Activated CD4-positive, CD25-positive, alpha-beta regulatory T cell treated with anti-CD3 and anti-CD28 coated beads, Interleukin-2, amount 50 U/mL, for 72 hours (primary cell): ENCODE measurements at places on chromosomes 16 and 17.
A peak's percentile ranks its signal among the peaks of the same experiment; 100 is the strongest.

DNA sequence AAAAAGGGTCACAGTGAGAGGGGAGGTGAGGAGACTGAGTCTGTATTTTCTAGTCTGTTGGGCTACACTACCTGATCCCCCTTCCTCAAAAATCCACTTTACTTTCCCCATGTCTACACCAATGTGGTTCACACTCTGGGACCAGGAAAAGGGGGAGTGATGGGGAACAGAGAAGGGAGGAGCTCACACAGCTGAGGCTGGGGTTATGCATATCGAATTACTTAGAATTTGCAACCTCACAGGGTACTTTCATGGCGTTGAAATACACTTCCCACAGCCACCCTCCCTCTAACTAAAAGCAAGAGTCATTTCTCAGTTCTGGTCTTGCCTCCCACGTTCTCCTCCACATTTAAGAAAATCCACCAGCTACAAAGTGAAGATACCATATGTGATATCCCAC lies 14.1 kb downstream of the MAPT start:
- DNase-seq: no peak

DNA sequence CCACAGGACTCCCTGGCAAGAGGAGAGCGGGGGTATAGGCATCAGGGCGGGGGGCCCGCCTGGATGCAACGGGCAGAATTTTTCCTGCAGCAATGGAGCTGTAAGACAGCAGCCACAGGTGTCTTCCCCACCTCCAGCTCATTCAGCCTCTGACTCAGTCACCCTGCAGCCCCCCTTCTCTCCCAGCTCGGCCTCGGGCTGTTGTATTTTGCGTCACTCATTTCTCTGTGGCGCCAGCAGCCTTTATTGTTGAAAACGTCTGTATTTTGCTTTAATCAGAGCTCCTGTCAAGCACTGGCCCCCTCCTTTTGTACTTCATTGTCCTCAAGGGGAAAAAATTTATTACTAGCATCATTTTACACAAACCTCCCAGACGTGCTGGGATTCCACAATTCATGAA lies 117.7 kb downstream of the WSCD1 start:
- DNase-seq: no peak

GRCh38 chr16:1712791-1713261 lies 6.8 kb downstream of the MAPK8IP3 start:
- DNase-seq: no peak

GRCh38 chr17:6279659-6280058 lies 155.3 kb downstream of the AIPL1 start:
- no peak for DNase-seq

- DNase-seq: peak; percentile 42
These were observed 18.6 kb downstream of the ZC3H18 start for GRCh38 chr16:88588754-88589153.

- DNase-seq: no peak
These were observed 2.3 kb upstream of the SCPEP1 start for GRCh38 chr17:56975656-56976055.

- no peak for DNase-seq
These were observed 32.7 kb upstream of the SLC6A2 start for GRCh38 chr16:55622930-55623561.

DNA sequence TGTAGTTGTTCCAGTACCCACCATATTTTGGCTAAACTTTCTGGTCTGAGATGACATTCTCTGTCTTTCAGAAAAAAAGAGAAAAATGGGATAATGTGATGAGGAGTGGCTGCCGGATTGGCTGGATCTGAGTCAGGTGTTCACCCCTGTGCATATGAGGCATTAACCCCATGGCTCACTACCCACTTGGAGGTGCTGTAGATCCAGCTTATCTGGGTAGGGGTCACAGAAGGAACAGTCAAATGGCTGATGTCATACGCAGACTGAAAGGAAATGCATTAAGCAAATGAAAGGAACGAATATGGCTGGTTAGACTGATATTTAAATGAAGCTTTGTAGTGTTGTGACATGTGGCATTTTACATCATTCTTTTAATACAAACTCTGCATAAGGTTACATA lies 17.3 kb downstream of the MAP2K6 start:
- no peak for DNase-seq

- no peak for DNase-seq
These were observed 456.9 kb downstream of the TOX3 start for GRCh38 chr16:52090080-52090479.

DNA sequence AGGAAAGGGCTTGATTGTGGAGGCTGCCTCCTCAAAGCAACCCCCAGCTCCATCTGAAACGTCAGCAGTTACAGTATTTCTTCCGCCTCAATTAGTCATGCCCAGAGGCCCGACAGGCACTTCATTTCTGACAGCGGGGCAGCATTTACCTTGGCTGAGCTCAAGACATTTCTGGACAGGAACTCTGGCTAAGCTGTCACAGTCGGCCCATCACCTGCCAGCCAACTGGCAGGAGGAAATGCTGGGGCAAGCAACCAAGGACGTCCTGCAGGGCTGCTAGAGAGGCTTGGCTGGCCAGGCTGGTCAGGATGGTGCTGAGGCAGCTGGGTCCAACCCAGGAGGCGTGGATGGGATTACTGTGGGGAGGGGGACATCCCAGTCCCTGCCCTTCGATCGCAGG lies 27.8 kb downstream of the PLXDC1 start:
- DNase-seq: no peak

DNA sequence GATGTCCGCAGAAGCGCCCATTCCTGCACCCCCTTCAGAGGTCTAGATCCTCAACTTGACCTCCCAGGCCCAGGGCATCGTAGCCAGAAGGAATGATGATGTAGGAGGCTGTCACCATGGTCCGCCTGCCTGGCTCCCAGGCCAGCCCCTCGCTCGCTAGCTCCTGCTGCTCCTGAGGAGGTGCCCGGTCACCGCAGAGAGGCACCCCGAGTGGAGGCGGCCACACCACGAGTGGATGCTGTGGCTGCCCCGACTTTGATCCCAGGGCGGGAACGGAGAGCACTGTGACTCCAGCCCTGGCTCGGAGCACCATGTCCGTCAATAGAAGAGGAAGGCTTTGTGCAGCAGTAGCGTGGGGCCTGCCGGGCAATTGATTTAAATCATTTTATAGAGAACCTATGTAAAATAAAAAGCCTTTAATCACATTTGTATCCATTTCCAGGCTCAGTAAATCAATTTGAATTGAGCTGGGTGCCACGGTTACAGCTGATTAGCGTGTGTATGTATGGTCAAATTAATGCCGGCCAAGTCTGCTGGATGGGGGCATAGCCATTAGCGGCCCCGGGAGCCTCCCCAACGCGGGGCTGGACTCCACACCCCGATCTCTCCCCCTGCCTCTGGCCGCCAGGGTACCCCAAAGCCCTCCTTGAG lies 122.6 kb upstream of the GSE1 start:
- DNase-seq: no peak

DNA sequence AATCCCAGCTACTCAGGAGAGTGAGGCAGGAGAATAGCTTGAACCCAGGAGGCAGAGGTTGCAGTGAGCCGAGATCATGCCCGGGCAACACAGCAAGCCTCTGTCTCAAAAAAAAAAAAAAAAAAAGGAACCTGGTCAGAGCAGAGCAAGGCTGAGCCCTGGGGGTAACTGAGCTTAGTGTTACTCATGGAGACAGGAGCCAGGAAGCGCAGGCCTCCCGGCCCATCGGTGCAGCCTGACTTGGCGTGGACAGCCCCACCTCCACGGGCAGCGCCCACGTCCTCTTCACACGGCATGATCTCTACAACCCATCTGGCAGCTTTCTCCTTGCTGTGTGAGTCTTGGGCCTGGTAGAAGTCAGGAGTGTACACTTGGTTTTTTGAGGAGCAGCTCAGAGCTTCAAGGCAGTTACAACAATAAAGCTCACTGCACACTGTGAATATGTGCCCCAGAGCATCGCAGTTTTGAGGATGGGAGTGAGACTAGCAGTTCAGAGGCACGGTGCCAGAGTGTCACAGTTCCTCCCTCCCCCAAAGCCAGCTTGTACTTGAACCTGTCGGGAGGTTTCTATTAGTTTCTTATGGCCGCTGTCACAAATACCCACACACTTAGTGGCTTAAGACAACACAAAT lies 129.9 kb downstream of the RAP1GAP2 start:
- no peak for DNase-seq

GRCh38 chr17:2174468-2175293 lies 119.8 kb downstream of the HIC1 start:
- no peak for DNase-seq

- no peak for DNase-seq
These were observed 8.1 kb downstream of the GPRC5B start for GRCh38 chr16:19876501-19877059.

DNA sequence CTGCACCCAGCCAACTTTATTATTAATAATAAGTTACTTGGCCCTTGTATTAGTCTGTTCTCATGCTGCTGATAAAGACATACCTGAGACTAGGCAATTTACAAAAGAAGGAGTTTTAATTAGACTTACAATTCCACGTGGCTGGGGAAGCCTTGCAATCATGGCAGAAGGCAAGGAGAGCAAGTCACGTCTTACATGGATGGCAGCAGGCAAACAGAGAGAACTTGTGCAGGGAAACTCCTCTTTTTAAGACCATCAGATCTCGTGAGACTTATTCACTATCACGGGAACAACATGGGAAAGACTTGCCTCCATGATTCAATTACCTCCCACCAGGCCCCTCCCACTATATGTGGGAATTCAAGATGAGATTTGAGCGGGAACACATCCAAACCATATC lies 47.7 kb downstream of the SYT17 start:
- no peak for DNase-seq

- DNase-seq: no peak
These were observed 8.3 kb downstream of the HAGH start for GRCh38 chr16:1818204-1818872.

DNA sequence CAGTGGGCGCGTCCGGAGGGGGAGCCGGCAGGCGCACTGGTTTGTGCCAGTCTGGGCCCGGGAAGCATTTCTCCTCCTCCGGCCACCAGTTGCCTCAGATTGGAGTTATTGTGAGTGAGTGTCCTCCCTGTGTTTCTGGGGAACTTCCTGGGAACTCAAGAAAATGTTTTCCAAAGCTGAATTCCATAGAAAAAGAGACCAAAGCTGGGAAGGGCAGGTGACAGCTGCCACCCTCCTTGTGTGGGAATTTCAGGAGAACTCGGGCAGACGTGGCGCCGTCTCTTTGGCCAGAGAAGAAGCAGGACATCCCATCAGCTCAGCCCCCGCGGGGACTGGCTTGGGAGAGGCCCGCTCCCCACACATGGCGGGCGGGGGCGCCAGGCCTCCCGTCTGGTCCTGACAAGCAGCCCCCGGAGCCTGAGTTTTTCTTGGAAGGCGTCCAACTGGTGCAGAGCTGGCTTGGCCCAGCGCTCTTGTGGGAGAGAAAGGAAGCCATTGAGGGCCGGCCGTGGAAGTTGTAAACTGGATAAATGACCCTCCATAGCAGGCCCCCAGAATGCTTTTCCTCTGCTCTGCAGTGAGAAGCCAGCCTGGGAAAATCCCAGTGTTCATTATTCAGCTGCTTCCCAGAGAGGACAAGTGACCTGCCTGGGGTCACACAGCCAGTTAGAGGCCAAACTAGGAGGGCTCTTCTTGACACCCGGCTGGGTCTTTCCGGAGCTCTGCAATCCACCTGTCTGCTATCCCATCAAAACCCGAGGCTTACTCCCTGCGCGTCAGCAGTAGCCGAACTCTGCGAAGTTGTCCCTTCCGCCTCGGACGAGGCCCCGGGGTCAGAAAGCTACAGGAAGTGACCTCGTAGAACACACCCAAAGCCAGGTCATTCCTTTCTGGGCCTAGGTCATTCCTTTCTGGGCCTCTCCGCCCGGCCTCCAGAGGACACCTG lies 39.2 kb upstream of the GSE1 start:
- DNase-seq: no peak

DNA sequence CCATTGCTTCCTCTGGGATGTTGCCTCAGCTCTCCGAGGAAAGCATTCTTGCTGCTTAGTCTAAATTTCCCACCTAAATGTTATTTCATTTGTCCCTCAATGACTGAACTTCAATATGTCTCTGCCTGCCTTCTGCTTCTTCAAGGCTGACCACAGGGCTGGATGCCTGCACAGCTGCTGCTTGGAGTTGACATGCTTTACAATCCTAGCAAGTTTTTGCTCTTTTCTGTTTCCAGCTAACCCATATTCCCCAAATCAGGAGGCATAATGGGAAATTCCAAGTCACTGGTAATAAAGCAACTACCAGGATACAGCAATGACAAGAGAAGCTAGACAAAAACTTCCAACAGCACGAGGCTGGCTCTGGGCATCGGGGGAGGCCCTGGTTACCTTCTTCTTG lies 48.9 kb downstream of the GTF3C1 start:
- DNase-seq: no peak

- no peak for DNase-seq
These were observed 5.8 kb downstream of the PCTP start for GRCh38 chr17:55756689-55757088.

DNA sequence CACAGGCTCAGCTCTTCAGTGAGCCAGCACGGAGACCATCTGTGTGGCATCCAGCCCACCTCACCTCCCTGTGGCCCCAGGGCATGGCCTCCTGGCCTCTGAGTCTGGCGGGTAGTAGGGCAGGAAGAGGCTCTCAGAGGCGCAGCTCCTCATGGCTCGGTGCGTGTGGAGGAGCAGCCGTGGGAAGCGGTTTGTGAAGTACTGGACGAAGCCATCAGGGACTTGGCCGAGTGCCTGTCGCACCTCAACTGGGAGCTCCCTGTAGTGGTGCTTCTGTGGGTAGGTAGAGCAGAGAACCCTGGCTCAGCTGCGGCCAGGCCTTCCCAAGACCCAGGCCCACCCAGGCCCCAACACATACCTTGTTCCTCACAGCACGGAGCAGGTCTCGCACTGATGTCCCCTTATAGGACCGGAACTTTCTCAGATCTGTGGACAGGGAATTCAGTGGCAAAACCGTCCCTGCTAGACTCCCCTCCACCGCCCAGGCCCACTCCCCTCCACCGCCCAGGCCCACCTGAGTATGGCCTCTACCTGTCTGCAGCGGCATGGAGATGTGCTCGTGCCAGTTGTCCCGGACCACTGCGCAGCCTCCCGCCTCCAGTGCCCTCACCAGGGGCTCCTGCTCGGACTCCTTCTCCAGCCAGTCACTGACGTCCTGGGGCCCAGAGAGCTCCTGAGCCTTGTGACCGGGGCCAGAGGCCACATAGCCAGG lies 12.2 kb downstream of the PLK1 start:
- DNase-seq: no peak

- DNase-seq: no peak
These were observed 4.8 kb downstream of the IGFALS start for GRCh38 chr16:1788708-1789100.

DNA sequence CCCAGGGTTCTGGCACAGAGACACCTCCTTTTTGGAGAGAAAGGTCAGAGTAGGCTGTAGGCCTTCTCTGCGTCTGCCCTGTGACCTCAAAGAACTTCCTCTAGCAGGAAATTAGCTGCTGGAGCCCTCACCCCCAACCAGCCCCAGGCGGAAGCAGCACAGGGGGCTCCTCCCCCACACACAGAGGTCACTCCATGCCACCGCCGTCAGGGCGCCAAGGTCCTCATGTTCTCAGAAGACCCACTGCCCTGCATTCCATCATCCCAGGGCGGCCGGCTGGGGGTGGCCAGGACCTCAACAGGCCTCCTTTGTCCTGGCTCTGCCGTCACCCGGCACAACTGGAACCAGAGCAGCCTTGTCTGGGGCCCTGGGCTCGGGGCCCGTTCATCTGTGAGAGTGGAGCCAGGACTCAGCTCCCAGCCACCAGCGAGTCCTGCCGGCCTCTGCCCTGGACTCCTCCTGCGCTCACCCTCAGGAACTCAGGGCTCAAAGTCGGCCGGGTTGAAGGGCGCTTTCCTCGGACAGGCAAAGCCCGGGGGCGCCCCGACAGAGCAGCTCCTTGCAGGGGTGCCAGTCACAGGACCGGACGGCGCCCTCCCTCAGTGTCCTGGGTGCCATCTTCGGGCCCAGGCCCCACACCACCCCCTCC lies 1.2 kb downstream of the TMC6 start:
- peak; percentile 65 for DNase-seq
